Activated CD4-positive, alpha-beta T cell treated with anti-CD3 and anti-CD28 coated beads, Interleukin-2, Interleukin-6, amounts not matched to agents 100 ng/mL and 50 ng/mL, durations not matched to agents 16 hours and 8 hours (primary cell): ENCODE measurements at places on chromosomes 4 and X.

DNA sequence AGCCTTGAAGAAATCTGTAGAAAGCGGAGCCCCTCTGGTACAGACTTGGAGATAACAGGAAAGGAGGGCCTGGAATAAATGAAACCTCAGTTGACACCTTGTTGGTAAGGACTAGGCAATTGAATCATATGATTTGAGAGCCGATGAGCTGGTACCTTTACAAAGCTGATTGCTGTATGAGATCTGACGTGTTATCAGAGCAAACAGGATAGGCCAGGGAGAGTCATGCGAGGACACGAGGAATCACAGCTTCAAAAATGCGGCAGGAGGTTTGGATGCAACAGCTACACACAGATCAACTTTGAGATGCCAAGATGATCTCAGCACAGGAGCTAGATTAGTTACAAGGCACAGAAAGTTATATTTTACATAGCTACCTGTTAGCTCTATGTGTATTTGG lies 7.4 kb upstream of the SLC10A4 start:
- DNase-seq, result no peak

- no peak for DNase-seq
Observed at GRCh38 chr4:153789741-153790499, 1.0 kb upstream of the SFRP2 start.

DNA sequence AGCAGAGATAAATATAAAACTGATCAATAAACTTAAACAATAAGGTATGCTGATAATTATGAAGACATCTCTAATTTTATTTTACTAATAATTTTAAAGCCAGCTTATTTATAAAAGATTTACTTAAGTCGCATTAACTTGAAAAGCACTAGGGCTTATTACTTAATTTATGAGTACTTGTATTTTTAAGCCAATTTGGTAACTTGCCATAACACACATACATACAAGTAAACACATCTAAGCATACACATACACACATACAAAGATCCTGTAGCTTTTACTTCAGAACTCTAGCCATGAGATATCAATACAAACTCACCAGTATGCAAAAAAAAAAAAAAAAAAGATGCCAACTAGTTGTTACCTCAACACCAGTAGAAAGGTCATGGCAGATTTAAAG lies 10.0 kb upstream of the GPR78 start:
- no peak for DNase-seq

DNA sequence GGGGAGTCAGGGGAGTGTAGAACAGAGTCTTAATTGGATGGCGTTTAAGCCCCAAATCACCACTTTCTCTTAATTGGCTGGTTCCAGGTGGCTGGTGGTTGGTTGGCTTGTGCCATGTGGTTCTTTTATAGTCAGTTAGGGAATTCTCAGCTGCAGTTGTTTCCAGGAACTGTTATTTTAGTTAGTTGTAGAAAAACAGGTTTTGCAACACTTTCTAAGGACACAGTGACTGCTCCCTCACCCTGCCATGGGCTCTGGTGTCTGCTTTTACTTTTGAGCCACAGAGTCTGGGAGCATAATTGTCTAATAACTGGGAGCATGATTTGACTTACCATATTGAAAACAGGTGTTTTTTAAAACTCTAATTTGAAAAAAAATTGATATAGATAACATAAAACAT lies 75.8 kb upstream of the PCDH18 start:
- DNase-seq, result no peak

GRCh38 chr4:168685136-168685809 lies 188.4 kb downstream of the PALLD start:
- DNase-seq, result no peak

GRCh38 chr4:147479786-147480185 lies 1.1 kb upstream of the EDNRA start:
- DNase-seq, result no peak

DNA sequence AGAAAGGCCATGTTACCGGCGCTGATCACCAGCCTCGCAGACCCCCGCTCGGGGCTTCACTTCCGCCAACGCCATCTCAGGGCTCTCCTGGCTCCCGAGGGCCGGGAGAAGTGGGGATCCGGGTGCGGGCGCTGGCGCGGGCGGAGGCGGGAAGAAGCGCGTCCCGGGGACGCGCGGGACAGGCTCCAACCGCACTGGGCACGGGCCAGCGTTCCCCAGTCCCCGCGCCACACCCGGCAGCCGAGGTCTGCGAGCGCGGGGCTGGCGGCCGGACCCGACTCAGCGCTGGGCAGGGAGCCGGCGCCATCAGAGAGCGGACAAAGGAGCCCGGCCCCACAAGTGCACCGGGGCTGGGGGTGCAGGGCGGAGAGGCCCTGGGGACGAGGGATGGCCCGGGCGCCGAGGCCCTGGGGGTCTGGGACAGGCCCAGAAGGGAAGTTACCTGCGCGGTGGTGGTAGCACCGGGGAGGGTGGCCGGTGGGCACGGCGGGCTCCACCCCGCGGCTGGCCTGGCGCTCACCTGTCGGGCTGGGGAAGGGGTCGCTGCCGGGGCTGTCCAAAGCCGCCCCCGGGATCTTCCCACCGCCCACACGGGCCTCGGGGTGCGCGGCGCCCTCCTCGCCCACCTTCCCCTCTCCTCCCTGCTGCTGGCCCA lies 449 bp downstream of the CTPS2 start:
- no peak for DNase-seq

- DNase-seq, result no peak
Observed at GRCh38 chr4:108793415-108793814, 30.6 kb upstream of the ETNPPL start.

DNA sequence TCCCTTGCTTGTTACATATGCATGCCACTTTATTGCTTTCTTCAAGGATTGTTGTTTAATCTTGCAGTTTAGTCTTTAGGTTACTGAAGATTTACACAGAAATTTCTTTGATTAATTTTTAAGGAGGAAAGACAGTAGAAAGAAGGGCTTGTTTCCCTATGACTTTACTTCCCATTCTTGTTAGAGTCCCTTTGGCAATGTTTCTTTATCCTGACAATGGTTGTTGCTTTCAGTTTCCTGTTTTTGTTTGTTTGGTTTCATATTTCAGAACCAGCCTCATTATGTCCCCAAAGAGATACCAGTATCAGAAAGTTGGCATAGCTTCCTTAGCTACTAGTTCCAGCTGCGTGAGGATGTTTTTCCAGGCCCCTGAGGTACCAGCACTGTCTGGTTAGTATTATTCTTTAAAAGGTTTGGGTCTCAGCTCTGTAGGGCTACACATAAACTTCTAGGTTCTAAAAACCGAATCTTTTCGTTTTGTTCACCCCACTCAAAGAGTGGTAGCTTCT lies 61.3 kb upstream of the UNC5C start:
- no peak for DNase-seq

DNA sequence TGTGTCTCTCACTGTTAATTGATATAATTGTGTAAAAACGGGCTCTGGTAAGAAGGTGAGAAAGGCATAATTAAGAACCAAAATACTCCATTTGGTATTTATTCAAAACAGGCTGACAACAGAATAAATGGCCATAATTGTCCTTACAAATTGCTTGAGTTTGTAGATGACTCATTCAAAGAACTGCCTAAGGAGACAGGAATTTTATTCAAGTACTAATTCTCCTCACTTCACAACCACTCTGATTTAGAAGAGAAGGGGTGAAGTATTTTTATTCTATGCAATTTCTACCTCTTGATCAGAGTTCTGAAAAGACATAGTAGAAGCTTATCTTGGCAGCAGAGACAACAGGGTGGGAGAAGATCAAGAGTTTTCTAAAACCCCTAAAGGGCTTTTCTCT lies 43.1 kb downstream of the ATP11C start:
- DNase-seq, result no peak

GRCh38 chr4:10694151-10694827 lies 9.7 kb upstream of the CLNK start:
- no peak for DNase-seq

DNA sequence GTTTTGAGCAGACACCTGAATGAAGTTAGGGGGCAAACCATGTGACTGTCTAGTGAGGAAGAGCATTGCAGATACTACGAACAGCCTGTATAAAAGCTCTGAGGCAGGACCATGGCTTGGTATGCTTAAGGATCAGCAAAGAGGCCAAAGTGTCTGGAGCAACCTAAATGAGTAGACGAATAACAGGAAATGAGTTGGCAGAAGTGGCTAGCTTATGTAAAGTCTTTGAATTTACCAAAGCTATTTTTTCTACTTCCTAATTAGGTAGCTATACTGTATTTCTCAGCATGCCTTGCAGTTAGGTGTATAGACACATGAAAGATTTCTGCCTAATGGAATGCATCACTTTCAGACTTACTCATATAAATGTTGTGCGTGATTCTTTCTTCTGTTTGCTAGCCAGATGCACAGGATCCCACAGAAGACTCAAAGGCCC lies 9.3 kb upstream of the GPRIN3 start:
- peak; percentile 76 for DNase-seq

GRCh38 chrX:101462892-101463291 lies 22.4 kb upstream of the ARMCX4 start:
- DNase-seq, result peak; percentile 8

DNA sequence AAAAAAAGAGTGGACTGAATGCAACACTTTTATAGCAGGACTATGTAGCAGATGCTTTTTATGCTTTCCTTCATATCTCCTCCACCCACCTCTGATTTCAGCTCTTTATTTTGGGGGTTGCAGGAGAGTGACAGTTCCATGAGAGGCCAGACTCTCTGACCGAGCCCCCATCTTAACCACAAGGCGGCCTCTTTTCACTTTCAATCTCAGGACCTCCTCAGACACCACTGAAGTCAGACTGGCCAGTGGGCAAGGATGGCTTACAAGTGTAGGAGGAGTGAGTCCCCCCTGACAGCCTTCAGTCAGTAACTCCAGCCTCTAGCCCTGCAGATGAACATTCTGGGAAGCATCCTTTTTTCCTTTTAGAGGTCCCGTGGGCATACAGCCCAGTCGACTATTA lies 140.8 kb downstream of the FRAS1 start:
- no peak for DNase-seq

DNA sequence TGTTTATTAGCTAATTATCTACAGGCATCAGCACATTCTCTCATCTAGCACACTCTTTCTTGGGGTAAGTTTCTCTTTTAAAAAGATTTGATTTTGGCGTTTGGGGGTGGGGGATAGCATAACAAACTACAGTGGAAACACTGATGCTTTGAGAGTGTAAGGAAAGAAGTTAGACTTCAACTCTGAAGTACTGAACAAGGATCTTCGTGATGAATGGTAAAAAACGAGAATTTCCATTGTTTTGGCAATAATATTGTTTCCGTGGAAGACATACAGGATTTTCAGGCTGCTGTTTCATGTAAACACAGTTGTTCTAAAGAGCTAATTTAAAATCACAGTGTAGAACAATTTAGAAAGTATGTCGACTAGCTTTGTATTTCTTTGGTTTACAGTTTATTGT lies 451 bp downstream of the LPAR4 start:
- no peak for DNase-seq

DNA sequence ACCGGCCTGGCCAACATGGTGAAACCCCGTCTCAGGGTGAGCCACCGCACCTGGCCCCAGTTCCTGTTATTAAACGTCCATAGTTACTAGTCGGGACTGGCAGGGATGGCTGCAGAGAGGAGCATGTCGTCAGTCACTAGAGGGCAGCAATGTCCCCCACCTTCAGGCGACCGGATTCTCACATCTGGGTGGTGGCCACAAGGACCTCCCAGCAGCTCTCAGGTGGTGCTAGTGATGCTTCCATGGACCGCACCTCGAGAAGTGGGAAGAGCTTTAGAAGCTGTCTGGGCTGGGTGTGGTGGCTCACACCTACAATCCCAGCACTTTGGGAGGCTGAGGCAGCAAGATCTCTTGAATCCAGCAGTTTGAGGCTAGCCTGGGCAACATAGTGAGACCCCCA lies 13.3 kb upstream of the IL3RA start:
- peak; percentile 82 for DNase-seq

DNA sequence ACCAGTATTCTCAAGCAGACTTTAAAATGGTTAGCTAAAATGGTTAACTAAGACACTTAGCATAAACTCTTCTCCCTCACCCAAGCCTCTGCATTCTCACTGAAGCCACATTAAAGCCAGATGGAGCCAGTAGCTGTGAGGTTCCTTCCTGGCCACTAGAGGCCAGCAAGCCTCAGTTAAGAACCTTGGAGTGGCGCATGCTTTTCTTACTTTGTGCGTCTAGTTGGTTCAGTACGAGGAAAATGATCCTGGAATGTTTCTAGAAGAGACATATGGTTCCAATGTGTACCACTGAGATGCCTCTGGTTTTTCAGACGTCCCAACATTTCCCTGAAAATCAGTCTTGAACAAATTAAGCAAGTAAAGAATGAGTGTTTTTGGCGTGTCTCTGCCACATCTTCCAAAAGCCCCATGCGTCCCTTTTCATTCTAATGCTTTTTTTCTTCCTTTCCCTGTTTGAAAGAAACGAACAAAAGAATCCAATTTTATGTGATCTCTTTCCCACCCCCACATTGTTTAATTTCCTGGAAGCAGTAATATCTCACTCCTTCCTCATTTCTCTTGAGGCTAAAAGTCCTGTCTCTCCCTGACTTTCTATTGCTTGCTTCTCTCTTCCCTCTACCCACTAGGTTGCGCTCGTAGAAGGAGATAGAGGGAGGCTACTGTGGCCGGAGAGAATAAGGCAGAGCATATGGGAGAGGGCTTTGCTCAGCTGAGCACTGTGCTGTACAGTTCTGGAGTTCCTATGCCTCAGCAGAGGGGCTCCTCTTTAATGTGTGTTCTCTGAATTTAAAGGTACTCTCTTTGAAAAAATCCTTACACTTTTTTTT lies 82.9 kb upstream of the TAB3 start:
- DNase-seq, result peak; percentile 55

GRCh38 chrX:13892856-13893255 lies 76.0 kb upstream of the GPM6B start:
- DNase-seq, result no peak

GRCh38 chr4:139602776-139603360 lies 46.8 kb upstream of the SETD7 start:
- DNase-seq, result no peak

- DNase-seq, result no peak
Observed at GRCh38 chr4:3615386-3616286, 83.4 kb upstream of the LRPAP1 start.

GRCh38 chr4:15707363-15707715 lies 4.5 kb downstream of the BST1 start:
- DNase-seq, result no peak

GRCh38 chr4:41620594-41621256 lies 82.8 kb downstream of the LIMCH1 start:
- DNase-seq, result no peak

GRCh38 chr4:21202959-21203358 lies 502.7 kb downstream of the PACRGL start:
- DNase-seq, result no peak

GRCh38 chrX:136369377-136369776 lies 68.6 kb downstream of the ADGRG4 start:
- DNase-seq, result no peak

GRCh38 chr4:7771056-7771455 lies 168.6 kb downstream of the AFAP1 start:
- DNase-seq, result no peak
